ENCODE measurements at places on chromosomes 4 and X.

DNA sequence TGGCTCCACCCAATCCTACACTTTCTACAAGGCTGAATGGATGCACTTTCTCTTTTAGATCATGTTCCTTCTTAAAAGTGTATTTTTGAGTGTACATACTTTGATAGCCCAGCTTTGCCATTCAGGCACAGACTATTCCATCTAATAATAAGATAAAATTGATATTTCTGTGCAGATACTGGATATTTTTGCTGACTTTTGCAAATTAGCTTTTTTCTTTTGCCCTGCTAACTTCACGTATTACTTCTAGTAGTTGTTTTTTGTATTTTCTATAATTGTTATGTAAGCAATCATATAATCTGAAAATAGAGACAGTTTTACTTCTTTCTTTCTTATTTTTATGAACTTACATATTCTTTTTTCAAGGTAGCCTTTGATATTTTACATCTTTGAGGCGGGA lies 13.5 kb upstream of the GYPA start:
- no peak for DNase-seq

DNA sequence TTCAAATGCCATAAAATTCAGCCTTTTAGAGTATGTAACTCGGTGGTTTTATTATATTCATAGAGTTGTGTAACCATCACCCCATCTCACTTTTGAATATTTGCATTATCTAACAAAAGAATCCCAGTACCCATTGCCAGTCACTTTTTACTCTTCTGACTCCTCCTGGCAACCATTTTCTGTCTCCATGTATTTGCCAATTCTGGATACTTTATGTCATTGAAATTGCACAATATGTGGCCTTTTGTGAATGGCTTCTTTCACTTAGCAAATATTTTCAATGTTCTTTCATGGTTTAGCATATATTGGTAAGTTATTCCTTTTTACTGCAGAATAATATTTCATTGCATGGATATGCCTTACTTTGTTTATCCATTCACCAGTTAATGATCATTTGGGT lies 79.9 kb downstream of the SLIT2 start:
- DNase-seq, result no peak

- no peak for DNase-seq
Observed at GRCh38 chr4:55633903-55634302, 2.2 kb downstream of the NMU start.

GRCh38 chr4:169807934-169808509 lies 50.3 kb upstream of the HPF1 start:
- no peak for DNase-seq

DNA sequence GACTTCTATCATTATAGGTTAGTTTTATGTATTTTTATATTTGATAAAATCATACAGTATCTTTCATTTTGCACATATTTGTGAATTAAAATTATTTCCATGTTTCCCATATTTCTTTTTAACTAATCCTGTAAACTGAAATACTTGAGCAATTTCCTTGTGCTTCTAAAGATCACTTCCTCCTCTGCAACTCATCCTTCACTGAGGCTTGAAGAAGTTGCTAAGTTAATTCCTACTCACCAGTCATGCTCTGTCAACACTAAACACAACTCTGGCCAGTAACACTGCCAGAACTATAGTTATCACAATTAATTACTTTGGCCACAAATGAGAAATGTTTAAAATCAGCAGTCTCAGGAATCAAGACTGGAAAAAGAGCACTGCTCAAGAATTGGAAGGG lies 6.7 kb downstream of the SPATA4 start:
- DNase-seq, result no peak

- DNase-seq, result no peak
Observed at GRCh38 chrX:48711162-48711928, 14.8 kb downstream of the SUV39H1 start.

DNA sequence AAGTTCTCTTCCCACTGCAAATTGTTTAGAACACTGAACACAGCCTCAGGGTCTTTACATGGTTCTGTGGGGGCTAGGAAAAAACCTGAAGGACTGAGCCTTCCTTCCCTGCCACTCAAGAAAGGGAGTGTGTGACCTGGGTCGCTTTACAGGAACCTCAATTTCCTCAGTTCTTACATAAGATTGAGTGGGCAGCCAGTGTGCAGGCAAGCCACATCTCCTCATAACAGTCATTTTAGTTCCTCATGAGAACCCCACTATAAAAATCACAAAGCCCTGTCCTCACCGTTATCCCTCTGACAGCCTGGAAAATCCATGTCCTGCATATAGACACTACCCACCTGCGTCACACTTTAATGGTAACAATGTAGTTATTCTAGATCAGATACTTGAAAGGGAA lies 2.1 kb upstream of the ETDC start:
- DNase-seq, result no peak

GRCh38 chr4:4980621-4981230 lies 38.5 kb downstream of the CYTL1 start:
- DNase-seq, result no peak

DNA sequence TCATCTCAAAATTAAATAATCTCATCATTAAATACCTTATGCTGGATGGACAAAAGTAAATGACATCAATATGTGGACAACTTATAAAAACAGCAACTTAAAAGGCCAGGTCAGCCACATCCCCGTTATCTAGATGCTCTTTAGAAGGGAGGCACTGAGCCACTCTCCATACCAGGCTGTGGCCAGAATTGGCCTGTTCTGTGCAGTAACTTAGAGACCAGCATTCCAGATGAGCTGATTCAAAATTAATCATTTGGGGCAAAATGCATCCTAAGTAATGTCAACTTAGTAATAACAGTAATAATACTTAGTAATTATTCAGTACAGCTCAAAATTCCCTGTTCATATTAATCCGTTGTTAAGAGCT lies 373.6 kb downstream of the FBXW7 start:
- DNase-seq, result no peak

GRCh38 chrX:19707246-19707871 lies 180.0 kb downstream of the SH3KBP1 start:
- DNase-seq, result no peak

GRCh38 chrX:119391279-119391678 lies 7.9 kb upstream of the SLC25A43 start:
- DNase-seq, result no peak

GRCh38 chr4:164639001-164639400 lies 114.9 kb upstream of the SMIM31 start:
- DNase-seq, result no peak

- DNase-seq, result no peak
Observed at GRCh38 chr4:159138436-159138835, 35.6 kb downstream of the RAPGEF2 start.

DNA sequence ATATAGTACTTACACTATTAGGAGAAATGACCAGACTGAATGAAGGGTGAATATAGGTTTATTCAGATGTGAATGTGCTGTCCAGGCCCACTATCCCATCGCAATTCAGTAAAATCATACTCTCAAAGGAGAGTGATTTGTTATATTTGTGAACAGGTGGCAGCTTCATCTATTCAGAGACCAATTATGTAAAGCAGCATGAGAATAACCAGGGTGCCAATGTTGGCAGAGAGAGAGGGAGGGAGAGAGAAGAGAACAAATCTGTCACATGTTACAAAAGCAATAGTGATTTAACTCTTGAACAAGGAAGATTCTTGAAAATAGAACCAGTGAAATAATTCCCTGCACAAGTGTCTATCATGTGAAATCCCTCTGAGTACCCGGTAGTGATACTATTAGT lies 38.9 kb upstream of the TLL1 start:
- no peak for DNase-seq

GRCh38 chrX:47112316-47112954 lies 32.1 kb downstream of the NDUFB11 start:
- DNase-seq, result no peak
